ENCODE measurements at places on chromosomes 1 and 21.

GRCh38 chr1:35884934-35885333 lies 1.9 kb downstream of the AGO1 start:
- no peak for DNase-seq

DNA sequence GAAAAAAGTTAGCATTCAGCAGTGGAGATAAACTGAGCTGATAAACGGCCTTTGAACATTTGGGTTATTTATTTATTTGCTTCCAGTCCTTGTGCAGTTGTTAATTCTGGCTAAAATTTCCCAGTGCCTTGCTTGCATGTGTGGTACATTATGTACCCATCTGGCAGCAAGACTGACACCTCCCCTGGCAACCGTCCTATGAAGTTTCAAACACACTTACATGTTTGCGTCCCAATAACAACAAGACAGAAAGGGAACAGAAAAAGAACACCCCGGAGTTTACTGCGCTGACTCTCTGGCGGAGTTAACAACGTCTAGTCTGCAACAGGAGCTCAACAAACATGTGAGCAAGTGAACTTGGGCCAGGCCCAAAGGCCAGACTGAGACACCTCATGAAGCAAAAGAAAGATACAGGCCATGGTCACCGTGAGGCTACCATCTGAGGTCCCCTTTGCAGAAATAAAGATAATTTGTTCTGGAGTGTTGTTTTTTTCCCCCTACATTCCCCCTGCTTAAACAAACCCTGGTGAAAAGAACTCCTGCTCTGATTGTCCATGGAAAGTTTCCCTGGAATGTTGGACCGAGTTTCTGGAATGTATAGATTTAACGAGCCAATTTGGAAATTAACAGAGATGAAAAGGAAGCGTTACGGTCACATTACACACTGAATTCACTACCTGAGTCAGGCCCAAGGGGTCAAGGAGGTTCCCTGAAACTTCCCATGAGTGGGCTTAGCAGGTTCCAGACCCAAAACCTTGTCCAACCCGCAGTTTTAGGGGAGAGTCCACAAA lies 33.4 kb downstream of the TRABD2B start:
- DNase-seq = no peak

DNA sequence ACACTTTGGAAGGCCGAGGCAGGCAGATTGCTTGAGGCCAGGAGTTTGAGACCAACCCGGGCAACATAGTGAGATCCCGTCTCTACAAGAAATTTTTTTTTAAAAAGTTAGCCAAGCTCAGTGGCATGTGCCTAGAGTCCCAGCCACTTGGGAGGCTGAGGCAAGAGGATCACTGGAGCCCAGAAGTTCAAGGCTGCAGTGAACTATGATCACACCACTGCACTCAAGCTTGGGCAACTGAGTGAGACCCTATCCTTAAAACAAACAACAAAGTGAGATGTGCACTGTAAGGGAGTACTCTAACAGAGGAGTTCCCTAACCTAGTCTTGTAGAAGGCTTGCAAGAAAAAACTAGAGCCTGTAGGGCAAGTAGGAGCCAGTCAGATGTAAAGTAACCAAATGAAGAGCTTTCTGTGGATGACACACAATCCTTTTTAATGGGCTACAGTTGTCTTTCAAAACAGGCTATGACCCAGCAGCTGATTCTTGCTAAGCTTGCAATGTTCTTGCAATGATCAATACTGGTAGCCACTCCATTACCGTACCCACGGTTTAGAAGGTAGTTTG lies 38.0 kb upstream of the SRP9 start:
- no peak for DNase-seq

DNA sequence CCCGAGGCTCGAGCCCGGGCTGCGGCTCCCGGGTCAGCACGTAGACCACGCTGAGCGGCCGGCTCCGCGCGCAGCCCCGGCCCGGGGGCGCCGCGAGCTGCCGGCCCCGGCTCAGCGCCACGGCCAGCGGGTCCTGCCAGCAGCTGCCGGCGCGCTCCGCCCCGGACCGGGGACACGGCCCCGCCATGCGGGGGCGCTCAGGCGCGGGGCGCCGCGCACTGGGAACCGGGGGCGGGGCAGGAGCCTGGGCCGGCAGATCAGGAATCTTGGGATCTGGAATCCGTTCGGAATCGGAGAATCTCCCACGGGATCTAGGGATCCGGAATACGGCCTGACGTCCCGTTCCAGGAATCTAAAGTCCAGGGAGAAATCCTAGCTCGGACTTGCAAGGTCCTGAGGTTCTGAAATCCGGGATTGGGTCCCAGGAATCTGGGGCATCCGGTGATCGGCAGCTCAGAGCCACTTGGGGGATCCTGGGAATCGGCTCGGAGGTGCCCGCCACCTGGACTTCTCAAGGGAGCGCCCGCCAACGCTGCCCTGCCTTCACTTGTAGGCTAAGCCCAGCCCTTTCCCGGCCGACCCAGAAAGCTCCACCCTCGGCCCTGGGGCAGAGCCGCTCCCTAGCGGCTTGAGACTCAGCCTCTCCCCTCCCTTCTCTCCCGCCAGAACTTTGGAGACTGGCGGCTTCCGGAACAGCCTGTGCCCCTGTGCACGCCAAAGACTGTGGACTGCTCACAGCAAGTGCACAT lies at the start of gene MAP3K6:
TSS of gene MAP3K6 (minus strand) at position 551 of the 749 bp plus-strand sequence. CDS start at position 187, 364 bp downstream.
- DNase-seq = no peak

- DNase-seq = no peak
Observed at GRCh38 chr1:16173447-16174260, 17.8 kb upstream of the EPHA2 start.

DNA sequence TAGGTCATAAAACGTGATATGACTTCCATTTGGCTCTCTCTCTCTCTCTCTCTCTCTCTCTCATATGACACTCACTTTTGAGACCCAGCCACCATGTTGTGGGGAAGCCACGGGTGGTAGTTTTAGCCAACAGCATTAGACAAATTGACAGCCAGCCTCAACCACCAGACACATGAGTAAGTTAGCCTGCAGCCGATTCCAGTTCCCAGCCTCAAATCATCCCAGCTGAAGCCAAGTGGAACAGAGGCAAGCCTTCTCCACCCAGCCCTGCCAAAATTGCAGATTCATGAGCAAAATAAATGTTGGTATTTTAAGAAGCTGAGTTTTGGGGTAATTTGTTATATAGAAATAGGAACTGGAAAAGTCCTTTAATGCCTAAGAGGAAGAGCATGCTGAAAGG lies 98.0 kb upstream of the DNAH14 start:
- DNase-seq = peak; percentile 59

DNA sequence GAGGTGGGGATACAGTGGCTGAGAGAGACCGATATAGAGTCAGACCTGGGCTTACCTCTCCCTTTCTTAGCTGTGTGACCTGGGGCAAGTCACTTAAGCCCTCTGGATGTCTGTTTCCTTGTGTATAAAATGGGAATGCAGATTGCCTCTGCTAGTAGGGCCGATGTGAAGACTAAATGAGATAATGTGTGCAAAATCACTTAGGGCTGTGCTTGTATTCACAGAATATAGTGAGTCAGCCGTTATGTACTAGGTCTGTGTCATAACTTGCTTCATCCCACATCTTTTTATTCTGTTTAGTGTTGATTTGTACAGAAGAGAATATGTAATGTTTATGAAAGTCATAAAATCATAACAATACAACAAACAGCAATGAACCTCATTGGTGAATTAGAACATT lies 56.0 kb downstream of the PTPRU start:
- DNase-seq = no peak

DNA sequence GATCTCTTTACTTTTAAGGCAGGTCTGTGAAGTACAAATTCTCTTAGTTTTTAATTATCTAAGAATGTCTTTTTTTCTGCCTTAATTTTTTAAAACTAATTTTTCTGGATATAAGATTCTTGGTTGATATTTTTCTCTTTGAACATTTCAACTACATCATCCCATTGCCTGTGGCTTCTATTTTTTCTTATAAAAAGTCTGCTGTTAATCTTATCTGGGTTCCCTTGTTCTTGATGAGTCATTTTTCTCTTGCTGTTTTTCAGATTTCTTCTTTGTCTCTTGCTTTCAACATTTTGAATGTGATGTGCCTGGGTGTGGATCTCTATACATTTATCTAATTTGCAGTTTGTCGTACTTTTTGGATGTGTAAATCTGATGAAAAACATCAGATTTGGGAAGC lies 525.2 kb upstream of the PBX1 start:
- no peak for DNase-seq

DNA sequence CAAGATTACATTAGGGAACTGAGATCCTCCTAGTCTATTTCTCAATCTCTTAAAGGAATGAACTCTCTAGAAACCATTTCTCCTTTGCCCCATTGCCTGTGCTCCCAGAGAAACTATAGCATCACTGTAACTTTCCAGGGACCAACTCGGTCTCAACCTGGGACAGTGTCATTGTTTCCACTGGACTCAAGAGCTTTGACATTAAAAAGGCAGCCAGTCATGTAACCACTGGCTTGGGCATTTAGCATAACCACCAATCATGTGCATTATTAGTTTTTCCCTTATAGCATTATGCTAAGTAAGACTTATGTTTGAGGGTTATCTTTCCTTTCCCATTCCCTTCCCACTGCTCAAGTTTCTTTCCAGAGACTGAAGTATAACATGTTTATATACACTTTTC lies 18.2 kb downstream of the TEX38 start:
- no peak for DNase-seq

DNA sequence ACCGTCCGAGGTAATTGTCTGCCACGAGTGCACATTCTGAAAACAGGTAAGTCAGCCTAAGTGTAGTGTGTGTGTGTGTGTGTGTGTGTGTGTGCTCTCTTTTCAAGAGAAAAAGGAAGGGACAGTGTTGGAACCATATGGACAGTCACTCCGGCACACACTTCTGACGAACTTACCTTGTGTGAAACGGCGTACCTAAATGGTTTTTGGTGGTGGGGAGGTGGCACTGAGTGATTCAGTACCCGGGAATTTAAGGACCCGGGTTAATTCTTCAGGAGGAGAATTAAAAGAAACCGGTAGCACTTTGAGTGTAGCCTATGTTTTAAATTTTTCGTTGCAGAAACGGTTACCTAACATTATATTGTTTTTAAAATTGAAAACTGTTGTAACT lies 286 bp downstream of the ODR4 start:
- DNase-seq = no peak

DNA sequence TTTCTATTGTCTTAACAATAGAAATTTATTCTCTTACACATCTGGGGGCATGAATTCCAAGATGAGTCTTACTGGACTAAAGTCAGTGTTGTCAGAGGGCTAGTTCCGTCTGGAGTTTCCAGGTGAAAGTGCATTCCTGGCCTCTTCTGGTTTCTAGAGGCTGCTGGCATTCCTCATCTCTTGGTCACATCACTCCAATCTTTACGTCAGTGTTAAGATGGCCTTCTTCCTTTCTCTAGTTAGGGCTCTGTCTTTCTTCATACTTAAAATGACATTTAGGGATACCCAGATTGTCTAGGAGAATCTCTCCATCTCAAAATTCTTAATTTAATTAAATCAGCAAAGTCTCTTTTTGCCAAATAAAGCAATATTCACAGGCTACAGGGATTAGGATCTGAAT lies 13.3 kb upstream of the PDC start:
- DNase-seq = no peak

DNA sequence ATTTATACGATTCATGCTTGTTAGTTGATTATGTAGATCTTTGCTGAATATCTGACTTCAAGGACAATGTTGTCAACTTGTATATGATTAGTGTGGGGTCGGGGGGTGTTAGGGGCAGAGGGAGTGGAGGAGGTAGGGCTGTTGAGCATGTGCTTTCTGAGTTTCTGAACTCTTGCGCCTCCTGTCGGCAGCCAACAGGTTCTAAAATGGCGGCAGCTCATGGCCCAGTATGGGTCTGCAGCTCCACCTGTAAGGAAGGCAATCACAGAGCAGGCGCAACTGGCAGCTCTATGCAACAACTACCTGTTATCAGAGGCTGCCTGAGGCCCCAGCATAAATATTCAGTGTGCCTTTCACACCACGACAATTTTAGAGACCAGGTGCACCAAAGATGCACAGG lies 205.8 kb upstream of the PLXNA2 start:
- DNase-seq = no peak

DNA sequence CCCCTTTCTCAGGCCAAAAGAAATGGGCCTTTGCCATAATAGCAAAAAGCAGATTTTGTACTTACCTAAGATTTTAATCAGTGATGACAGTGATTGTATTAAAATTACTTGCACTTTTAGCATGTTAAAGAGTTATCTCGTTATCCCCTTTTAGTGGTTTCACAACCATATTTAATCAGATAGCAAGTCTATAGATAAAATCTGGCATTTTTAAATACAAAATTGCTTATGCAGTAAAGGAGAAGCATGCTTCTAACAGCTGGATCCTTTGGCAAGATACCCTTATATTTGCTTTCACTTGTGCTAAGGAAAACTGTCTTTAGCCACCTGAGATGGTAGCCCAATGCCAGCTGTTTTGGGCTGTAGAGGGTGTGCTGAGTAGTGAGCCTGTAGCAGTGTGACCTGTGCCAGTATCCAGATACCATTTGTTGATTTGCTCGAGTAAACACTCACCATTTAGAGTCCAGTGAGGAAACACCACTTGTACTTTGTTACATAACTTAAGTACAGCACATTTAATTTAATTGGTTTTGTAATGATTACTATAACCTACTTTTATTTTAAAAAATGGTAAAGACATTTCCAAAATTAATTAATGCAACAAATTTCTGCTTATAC lies 314.4 kb upstream of the ZP4 start:
- no peak for DNase-seq

DNA sequence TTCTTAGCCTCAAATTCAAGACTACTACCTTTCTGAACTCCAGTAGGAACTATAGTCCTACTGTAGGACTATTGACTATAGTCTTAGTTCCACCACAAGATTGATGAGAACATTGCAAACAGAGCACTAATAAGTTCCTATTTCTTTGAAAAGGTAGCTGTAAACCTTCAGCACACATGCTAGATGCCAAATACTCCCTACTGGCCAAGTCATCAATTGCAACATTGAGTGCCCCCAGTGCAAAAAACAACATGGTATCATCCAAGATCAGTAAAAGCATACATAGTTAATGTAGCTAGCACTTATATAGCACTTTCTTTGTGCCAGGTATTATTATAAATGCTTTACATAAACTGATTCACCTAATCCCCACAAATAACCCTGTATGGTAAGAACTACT lies 99.8 kb downstream of the MRPL39 start:
- DNase-seq = no peak

DNA sequence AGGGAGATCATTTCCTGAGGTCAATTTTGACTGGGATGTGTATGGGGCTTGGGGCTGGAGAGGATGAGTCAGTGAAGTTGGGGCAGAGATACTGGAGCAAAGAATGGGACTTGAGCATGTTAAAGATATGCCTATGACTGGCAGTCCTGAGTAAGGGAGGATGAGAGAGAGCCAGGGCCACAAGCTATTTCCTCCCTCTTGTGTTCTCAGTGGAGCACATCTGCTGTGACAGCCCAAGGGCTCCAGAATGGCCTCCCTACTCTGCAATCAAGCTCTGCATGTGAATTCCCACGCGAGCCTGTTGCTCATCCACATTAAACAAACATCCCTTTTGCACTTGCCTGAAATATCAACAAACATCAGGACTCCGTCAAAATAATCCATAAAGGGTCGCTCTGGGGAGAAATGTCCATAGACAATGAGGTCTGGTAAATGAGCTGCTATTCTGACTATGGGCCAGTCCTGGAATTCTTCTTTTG lies 9.2 kb downstream of the ADCY10 start:
- no peak for DNase-seq

DNA sequence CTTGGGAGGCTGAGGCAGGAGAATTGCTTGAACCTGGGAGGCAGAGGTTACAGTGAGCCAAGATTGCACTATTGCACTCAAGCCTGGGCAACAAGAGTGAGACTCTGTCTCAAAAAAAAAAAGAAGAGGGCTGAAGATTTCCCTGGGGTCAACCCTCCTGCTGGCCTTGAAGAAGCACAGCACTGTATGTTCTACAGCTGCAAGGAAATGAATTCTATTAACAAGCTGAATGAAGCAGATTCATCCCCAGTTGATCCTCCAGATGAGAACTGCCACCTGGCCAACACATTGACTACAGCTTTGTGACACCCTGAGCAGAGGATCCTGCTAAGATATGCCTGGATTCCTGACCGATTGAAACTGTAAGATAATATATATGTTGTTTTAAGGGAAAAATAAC lies 129.5 kb downstream of the ADSS2 start:
- no peak for DNase-seq
